ENCODE measurements at places on chromosomes 12 and 14.

DNA sequence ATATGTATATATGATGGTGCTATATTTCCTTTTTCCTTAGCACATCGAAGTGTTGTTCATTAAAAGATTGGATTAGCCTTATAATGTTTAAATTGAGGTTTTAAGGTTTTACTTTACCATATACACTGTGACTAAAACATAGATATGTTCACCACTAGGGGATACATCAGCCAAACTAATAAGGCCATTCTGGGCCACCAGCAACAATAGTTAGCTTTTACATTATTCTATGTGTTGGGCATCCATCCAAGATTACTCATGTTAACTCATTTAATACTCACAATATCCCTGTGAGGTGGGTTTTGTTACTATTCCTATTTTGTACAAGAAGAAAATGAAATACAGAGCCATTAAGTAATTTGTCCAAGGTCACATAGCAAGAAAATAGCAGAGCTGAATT lies 202.6 kb upstream of the AVPR1A start:
- DNase-seq, result peak; percentile 23

DNA sequence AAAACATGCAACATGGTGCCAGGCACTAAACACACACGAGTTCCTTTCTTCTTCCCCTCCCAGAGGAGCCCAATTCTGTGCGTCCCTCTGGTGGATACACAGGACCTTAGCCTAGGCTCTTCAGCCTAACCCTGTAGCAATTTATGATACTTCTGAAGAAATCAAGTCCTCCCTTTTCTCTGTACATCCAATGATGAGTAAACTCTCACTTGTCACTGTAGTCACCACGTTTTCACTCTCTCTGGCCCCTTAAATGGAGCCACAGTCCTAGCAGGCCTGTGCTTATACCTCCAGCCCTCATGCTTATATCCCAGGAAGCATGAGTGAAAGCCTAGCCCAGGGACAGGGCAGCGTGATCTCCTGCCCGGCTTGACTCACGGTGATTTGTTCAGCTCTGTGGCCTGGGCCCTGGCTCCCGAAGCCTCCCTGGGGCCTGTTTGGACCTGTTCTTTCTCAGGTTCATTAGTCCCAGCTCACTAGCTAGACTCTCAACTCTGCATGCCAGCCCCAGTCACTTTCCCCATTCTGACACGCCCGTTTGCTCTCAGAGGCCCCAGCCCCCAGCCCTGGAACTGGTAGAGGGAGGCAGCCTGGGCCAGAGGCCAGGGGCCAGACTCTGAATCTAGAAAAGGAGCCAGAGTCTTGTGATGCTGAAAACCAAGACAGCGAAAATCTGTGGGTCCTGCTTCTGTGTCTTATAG lies 24.1 kb upstream of the PLEKHG3 start:
- no peak for DNase-seq

DNA sequence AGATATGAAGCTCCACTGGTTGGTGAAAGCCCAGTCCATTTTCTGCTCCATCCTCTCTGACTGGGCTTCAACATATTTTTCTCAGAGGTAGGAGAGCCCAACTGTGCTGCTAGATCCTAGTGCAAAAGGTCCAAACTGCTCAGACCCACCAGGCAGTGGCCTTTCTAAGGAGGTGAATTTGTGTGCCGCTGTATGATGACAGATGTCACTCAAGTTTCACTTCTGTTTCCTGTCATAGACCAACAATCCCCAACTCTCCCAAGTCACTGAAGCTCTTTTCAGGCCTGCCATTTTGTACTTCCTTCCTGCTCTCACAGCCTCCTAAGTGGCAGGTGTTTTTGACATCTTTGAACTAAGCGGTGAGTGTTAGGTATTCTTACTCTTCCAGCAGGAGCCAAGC lies 16.4 kb upstream of the RNASE4 start:
- DNase-seq, result no peak

- DNase-seq, result no peak
Observed at GRCh38 chr12:65125247-65125646, 4.1 kb upstream of the WIF1 start.

DNA sequence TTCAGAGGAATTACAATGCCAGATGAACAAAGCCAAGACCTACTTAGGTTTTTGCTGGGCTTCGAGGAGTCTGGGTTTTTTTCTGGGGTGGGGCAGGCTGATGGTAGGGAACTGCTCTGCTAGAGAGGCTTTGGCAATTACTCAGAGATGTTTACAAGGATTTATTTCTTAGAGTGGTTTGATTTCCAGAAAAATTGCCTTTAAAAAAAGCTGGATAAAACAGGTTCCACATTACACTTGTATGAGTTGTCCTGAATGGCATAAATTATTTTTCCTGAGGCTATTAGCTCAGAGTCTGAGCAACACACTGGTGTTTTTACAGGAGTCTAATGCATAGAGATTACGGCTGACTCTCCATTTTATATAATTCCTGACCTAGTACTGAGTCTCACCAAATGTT lies 118.5 kb upstream of the FRMD6 start:
- DNase-seq, result peak; percentile 87

DNA sequence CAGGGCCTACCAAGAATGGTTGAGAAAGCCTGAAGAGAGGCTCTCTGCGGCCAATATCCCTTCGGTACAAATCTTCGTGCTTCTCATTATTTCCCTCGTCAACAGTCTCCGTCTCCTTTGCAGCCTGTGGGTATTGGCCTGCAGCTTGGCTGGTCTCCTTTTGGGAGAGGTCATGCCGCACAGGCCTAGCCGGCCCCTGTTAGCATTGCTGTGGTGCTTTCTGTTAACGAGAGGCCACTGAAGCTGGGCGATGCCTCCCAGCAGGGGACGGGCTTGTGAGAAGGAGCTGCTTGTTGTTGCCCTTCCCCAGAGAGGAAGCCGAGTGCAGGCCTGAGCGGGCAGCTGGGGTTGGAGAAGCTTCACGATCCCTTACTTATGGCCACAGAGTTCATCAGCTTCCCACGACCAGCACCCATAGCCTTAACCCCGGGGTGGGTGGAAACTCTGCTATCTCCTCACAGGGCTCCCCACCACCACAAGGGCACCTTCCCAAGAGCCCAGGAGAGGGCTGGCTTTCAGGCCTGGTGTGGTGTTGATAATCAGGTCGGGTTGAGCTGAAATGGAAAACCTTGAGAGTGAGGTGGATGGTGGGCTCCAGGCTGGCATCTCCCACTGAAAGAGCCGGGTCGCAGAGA lies 228.6 kb downstream of the ZFP36L1 start:
- no peak for DNase-seq

DNA sequence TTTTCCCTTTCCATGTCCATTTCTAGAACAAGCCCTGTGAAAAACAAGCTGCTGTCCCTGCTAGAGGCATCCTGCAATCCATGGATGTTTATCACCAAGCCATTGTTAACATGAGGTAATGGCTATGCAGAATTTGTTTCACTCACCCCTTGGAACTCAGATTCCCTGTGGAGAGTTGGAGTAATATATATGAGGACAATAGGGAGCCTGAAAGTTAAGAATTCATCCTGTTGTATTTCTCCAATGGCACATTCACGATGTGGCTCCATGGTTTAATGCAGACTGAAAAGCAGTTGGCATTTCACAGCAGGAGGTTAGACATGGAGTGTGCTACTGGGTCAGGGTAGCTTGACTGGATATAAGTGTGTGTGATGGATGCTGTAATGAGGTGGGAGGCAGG lies 32.4 kb downstream of the GPR65 start:
- DNase-seq, result no peak

DNA sequence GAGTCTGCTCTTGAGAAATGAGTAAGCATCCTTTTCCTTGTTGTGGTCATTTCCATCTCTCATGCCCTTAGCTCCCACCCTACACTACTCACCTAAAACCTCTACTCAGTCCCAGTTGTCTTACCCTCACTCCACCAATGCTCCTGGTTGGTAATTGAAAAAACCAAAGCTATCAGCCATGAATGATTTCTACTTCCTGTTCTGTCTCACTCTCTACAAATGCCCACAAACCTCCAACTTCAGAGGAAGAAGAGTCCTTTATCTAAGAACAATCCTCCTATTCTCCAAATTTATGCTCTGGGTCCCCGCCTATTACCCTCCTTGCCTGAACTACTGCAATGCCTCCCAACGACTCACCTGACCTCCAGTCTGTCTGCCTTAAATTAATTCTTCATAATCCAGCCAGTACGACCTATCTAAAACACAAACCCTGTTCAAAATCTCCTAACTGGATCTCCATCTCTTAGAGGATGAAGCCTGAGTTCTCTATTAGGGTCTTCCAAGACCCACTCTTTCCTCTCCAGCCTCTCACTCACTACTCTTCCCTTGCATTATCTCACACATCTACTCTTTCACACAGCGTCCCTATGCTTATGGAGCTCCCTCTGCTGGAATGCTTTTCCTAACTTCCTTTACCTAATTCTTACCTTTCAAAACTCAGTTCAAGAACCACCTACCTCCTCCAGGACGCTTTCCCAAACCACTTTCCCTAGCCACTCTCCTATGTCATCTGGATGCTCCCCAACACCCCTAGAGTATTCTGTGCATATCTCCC lies 2.2 kb downstream of the DHRS1 start:
- DNase-seq, result peak; percentile 22

DNA sequence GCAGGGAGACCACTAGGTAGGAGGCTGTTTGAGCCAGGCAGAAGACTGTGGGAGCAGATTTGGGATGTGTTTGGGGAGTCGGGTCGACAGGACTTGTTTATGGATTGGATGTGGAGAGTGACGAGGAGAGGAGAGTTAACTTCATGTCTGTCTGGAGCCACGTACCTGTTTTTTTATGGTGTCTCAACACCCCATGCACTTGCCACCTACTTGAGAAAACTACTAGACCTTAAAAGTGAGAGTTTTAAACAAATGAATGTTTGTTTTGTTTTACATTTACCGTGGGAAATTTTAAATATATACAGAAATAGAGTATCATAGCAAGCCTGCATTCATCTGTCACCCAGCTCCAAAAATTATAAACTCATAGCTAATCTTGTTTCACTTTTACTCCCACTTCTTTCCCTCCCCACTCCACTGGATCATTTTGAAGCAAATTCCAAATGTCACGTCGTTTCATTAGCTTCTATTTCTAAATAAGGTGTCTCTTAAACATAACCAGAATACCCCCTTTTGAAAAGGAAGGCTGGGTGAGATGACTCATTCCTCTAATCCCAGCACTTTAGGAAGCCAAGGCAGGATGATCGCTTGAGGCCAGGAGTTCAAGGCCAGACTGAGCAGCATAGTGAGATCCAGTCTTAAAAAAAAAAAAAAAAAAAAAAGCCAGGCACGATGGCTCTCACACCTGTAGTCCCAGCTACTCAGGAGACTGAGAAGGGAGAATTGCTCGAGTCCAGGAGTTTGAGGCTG lies 136.2 kb downstream of the ANO6 start:
- DNase-seq, result no peak

DNA sequence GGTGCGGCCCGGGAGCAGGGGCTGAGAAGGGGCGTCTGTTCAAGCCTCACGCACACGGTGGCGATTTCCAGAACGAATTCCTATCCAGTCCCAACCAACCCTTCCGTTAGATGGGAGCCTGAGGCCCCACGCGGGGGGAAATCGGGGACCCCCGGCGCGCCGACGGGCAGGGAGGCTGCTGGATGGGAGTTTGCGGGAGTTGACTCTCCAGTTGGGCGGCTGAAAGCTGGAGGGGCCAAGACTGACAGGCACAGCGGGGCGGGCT lies 9.8 kb downstream of the EXOC3L4 start:
- no peak for DNase-seq

- DNase-seq, result no peak
Observed at GRCh38 chr12:46071335-46071734, 81.0 kb upstream of the SCAF11 start.

DNA sequence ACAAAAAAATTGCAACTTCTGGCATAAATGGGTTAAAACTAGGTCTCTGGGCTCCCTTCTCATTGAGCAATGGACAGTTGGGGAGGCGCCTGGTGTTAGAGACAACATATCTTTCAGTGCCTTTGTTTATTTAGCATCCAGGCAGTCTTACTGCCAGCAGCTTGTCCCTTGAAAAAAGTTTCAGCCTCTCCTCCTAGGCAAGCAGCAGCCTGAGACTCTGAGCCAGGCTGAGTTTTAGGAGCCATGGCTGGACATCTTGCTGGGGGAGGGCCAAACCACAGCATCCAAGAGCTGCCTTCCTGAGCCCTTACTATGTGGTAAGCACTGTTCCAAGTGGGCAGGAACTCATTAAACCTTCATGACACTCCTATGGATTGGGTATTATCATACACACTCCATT lies 10.1 kb upstream of the JDP2 start:
- DNase-seq, result peak; percentile 55

All from fibroblast of skin of abdomen (primary cell).